ENCODE measurements at places on chromosomes 4 and X.

DNA sequence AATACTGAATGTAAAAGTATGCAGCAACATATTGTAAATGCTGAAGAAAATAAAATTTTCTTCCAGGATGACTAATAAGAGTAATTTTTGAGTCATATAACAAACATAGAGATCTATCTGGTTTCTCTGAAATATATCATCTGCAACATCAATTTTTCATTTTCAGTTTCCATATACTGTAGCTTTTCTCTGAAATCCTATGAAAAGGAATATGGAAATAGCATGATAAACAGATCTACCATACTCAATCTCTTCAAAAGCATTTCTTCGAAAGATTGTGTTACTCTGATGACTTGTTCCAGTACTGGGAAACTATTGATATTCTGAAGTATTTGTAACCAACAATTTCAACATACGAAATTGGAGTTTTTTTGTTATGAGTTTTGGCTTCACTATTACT, 1156.7 kb downstream of the FAM133A start:
- DNase-seq: no peak

DNA sequence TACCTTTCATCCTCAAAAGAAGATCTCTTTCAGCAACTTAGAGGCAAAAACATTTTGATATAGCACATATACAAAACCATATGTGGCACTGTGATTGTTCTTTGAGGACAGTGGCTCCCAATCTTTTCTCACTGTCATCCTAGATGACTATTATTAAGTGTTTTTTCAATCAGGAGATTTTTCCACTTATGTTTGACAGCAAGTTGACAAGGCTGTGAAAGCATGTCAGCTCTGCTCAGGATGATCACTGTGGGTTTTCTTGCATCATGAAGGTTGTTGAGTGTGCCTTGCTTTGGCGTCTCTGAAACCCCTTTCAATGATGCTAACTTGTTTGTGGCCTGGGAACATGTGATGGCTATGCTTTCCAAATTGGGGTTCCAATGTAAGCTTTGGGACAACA, 20.2 kb upstream of the NSUN7 start:
- DNase-seq: no peak

GRCh38 chr4:40152637-40153036, 44.2 kb upstream of the RHOH start:
- DNase-seq: no peak

DNA sequence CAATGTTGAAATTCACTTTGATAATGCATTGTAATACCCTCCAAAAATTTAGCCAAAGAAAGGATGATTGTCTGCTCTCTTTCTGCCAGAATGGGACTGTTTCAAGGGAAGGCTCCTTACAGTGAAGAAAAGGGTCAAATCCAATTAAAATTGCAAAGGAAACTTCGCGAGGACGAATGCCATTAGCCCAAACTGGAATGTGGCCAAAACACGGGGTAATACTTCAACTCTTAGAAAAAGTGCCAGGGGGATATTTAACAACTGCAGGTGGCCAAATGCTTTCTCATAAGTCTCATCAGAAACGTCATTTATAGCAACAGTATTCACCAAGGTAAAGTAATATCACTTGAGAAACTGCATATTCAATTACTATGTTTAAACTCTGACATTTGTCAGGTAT, 29.0 kb downstream of the NKX3-2 start:
- no peak for DNase-seq

GRCh38 chrX:123807835-123808416, 51.9 kb upstream of the XIAP start:
- DNase-seq: no peak

- DNase-seq: peak; percentile 43
These were observed 1.5 kb downstream of the TRIM2 start for GRCh38 chr4:153205757-153206156.

Measured in iPS-NIHi11 (cell line).